ENCODE measurements at places on chromosomes 1 and 21.

DNA sequence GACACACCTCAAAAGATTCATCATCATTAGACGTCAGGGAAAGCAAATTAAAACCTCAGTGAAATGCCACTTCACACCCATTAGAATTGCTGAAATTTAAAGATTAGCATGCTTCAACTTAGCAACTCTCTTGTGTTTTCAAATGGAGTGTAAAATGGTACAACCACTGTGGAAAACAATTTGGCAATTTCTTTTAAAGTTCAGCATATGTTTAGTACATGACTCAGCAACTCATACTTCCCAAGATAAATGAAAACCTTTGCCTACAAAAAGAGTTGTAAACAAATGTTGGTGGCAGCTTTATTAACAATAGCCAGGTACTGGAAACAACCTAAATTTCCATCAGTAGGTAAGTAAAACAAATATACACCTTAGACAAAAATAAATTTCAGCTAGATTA is 42.7 kb downstream of the ST3GAL3 start:
- no peak for DNase-seq

GRCh38 chr1:113856401-113856790 is 15.1 kb downstream of the PTPN22 start:
- DNase-seq: no peak

GRCh38 chr21:33761441-33762036 is 119.2 kb downstream of the ITSN1 start:
- peak; percentile 42 for DNase-seq

- no peak for DNase-seq
These were observed 319.4 kb downstream of the PTBP2 start for GRCh38 chr1:97041026-97041425.

DNA sequence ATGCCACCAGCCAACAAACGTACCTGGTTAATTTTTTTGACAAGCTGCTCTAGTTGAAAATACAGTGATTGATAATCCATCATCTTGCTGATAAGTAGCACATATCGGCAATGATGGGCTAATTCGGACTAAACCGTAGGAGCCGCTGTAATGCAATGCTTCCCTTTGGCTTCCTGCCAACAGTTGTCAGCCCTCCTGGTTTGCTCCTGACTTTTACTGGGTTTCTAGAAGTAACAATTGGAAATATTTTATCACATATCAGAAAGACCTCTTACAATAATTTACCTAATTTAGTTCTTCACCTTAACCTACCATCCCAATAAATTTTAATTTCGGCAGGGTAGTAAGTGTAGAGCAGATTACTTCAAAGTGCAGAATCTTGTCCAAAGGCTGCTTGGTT is 148.5 kb downstream of the DHRS3 start:
- DNase-seq: no peak

GRCh38 chr1:66480162-66480561 is 53.8 kb upstream of the SGIP1 start:
- DNase-seq: no peak

GRCh38 chr1:202049129-202049528 is 38.7 kb downstream of the ELF3 start:
- peak; percentile 63 for DNase-seq

- no peak for DNase-seq
These were observed 46.6 kb downstream of the NEK7 start for GRCh38 chr1:198203434-198203833.

GRCh38 chr1:200452850-200453552 is 43.2 kb upstream of the ZNF281 start:
- no peak for DNase-seq

- DNase-seq: no peak
These were observed 3.7 kb downstream of the PEAR1 start for GRCh38 chr1:156897078-156897825.

GRCh38 chr21:42367367-42368165 is 1.2 kb upstream of the TFF1 start:
- no peak for DNase-seq

DNA sequence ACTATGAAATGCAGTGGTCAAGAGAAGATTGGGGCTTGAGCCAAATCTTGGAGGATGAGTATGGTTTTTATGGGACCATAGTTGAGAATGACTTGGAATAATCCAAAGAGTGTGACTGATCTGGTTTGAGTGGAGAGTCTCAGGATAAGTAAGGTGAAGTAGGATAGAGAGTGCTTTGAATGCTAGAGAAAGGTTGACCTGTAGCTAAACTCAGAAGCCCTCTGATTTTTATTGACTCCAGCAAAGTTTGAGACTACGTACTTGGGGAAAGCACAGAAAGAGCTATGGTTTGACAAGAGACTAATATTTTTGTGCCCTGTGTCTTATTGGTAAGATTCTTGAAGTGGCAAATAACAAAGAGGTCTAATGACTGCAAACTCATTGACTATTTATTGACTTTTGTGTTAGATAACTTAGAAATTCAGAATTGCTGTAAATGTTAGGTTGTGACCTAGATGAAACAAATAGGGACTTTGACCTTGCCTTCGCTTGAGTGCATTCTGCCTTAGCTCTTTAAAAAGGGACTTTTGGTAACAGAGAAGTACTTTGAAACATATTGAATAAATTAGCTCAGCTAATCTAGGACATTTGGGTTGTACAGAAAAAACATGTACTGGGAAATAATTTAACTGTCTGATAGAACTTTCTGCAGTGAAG is 35.1 kb downstream of the UAP1 start:
- DNase-seq: no peak

DNA sequence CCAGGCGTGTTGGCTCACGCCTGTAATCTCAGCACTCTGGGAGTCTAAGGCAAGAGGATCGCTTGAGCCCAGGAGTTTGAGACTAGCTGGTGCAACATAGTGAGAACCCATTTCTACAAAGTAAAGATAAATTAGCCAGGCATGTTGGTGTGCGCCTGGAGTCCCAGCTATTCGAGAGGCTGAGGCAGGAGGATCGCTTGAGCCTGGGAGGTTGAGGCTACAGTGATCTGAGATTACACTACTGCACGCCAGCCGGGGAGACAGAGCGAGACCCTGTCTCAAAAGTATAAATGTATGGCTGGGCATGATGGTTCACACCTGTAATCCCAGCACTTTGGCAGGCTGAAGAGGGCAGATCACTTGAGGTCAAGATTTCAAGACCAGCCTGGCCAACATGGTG is 51.5 kb upstream of the LBR start:
- DNase-seq: no peak

- DNase-seq: no peak
These were observed at the start of gene ENO1 for GRCh38 chr1:8878448-8878697. TSS of gene ENO1 (minus strand) at chr1:8878686. CDS start at chr1:8874908, 3,778 bp downstream.

GRCh38 chr1:91553177-91553591 is 52.5 kb downstream of the CDC7 start:
- DNase-seq: peak; percentile 43

DNA sequence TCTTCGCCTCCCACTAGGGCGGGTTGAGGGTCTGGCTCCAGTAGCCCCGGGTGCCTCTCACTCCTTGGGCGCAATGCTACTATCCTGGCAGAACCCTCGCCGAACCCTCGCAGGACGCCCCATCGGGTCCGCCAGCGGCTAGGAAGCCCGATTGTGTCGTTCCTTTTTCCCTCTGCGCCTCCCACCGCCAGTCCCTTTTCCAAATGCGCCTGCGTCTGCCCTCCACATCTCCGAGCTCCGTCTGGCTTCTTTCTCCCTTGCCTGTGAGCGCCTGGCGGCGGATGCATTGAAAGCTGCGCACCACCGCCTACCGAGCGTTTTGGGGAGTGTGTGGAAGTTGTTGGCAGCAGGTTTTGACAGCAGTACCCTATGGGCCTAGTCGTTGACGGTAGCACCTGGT is 1.0 kb upstream of the DIRAS3 start:
- DNase-seq: no peak

GRCh38 chr1:22776035-22776613 is 65.5 kb downstream of the EPHB2 start:
- DNase-seq: no peak

DNA sequence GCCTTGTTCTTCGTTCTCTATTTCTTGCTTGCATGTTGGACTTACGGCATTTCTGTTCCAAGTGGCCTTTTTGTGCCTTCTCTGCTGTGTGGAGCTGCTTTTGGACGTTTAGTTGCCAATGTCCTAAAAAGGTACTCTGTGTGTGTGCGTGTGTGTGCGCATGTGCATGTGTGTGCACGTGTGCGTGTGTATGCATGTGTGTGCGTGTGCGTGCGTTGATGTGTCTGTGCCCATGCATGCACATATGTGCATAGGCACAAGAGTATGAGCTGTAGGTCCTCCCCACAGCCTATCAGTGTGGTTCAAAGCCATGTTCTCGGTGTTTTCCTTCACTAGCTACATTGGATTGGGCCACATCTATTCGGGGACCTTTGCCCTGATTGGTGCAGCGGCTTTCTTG is 13.7 kb downstream of the NPPA start:
- DNase-seq: no peak

DNA sequence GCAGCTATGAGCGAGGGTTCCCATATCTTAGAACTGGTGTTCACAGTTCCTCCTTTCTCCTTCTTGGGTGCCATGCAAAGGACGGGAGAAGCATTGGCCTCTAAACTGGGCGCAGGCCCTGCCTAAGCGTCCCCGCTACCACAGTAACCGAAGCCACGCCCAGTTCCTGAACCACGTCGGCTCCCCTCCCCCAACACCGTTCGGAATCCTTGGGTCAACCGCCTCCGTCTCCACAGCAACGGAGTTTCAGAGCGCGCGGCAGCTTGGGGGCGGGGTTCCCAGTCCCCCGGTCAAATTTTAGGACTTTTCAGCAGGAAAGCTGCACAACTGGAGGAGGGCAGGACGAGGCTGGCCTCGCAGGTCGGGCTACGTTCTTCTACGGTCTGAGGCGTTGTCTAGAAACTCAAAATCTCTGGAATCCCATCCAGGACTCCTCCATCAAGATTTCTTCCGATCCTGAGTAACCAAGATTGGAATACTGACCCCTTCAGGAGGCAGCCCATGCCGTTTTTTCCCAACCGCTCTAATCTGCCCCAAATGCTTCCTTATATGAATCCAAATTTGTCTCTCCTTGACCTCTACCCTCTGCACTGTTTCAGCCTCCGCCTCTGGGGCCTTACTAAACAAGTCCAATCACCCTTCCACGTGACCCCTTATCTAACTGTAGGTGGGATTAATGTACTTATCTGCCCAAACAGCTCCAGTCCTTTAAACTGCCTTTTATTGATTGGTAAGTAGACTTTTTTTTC is at the start of gene SPAG17:
Gene SPAG17 (minus strand): TSS at position 145 of the 749 bp plus-strand sequence. CDS start 71 bp downstream, at position 74.
- DNase-seq: peak; percentile 18

DNA sequence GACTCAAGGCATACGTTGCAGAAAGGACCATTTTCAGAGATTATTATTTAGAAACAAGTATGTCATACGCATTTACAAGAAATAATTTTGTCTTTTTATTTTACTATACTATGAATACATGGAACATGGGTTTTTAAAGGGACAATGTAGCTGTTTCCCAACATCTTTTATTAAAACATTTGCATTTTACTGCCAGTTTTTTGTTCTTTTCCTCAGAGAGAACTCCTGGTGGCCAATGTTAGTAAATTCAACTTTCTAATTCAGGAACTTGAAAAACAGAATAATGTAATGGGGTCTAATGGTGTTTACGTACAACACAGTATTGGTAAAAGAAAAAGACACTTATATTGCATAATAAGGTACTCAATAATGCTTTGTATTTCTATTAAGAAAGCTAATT is 14.9 kb downstream of the PRDM2 start:
- no peak for DNase-seq

Measured in inflammatory macrophage treated with lipopolysaccharide for 1 hour (primary cell).